ENCODE measurements at places on chromosomes 3 and 15. TPM values are rescaled to one million over a fixed set of nuclear protein-coding genes. Genes with fewer than 3 reads are reported as not detected.

Gene ACP3
- 19.9 TPM for total RNA-seq

Gene QTRT2
- total RNA-seq: 22.2 TPM

Gene STRA6
- not detected for total RNA-seq

Gene CLSTN2
- 4.5 TPM for total RNA-seq

Gene GUCA1C
- not detected for total RNA-seq

Gene PLOD2
- total RNA-seq: 17.9 TPM

Gene SYNPR
- not detected for total RNA-seq

Gene HTD2
- total RNA-seq: 8.7 TPM

Gene RPP25
- total RNA-seq: 17.0 TPM

Gene FBXO45
- total RNA-seq: 7.3 TPM

Gene CLDN18
- 162 TPM for total RNA-seq

Gene AGBL1
- total RNA-seq: 12.0 TPM

Gene SLC2A2
- not detected for total RNA-seq
